ENCODE measurements at places on chromosomes 11 and 22.

DNA sequence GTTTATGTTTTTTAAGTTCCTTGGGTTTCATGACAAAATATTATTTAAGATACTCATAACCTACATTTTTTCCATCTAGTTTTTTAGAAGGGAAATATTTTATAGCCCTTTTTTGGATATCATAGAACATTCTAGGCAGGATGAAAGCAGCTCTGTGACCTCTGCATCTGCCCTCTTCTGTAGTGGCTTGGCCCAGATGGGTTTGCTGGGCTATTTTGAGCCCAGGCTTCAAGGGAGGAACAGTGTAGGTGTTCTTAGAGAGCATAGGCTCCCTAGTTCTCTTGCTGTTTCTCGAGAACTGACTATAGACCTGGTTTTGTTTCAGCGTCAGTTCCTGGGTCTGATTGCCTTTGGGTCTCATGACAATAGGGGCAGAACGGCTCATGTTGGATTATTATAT, 32.2 kb downstream of the DIXDC1 start:
- no peak for DNase-seq

DNA sequence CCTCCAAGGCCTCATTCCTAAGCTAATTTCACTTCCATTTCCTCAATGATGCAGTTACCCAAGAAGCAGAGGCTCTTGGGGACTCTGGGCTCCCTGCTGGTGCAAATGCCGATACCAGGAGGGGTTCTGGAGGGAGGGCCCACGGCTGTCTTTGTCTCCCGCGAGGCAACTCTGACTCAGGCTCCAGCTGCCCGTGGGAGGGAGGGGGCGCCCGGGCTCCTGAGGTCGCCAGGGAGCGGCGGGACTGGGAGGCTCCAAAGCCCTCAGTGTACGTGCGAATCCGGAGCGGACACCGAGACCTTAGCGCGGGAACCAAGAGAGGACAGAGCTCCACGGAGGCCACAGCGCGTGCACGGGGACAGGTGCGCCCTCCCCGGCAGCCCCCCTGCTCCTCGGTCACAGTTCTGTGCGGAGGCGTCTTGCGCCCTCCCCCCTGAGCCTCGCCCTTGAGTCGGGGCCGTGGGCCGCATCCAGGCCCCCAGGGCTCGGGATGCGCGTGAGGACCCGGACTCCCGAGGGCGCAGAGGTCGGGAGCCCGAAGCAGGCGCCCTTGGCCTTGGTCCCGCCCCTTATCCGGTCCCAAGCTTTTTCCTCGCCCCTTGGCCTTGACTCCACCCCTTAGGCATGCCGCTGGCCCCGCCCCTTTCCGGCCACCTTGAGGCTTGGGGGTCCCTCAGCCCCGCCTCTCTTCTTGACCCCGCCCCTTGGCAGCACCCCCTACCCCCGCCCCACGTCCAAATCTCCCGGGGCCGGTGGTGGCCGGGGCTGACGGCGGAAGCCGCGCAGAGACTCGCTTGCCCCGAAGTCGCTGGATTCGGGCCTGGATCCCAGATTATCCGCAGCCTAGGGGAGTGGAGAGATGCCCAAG, 4.7 kb upstream of the SHISA8 start:
- DNase-seq = peak; percentile 40

GRCh38 chr11:102683277-102683676, 22.3 kb downstream of the MMP27 start:
- DNase-seq = no peak

DNA sequence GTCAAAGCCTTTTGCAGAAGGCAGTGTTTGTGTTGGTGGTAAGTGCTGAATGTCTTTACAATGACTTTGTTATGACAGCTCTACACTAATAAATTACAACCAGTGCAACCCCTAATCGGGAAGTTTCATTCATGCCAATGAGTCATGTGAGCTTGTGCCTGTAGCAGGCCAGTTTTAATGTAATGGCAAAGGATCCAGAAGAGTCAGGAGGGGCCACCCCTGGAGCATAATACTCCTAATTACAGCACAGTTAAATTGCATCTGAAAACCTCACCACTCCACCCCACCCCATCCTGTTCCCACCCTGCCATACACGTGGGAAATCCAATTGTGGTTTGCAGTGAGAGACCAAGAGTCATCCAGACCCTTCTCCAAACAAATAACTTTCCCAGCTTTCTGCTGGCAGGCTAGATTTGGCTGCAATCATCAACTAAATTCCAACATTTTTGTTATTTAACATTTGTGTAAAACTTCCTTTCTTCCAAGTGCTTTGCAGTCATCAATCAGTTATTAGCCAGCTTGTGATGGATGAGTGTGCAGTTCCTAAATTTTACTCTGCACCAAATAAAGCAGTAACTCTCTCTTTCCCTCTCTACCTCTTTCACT, 277.3 kb upstream of the FAT3 start:
- no peak for DNase-seq

DNA sequence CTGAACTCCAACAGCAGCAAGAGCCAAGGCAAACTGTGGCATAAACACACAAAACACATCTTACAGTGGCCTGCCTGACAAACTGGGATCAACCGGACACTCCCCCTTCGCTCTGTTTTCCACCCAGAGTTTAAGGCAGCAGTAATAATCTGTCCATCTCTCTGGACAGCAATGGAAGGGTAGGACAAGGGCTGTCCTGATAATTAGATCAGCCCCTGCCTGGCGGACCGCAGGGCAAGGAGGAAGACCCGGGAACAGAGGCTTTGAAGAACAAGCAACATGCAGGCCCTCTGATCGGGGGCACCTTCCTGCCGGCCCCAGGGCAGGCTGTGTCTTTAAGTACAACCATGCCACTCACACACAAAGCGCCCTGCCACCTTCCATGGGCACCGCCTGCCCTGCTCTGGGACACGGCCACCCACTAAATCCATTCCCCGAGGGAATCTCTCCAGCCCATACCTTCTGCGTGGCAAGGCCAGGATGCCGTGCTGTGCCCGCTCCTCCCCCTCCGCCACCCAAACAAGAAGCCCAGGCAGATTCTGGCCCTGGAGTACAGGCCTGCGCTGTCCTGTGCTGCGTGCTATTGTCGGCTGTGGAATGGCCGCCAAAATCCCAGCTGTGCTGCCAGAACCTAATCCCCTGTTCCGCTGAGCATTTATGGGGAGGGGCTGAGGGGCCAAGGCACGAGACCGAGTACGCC, 38.8 kb downstream of the NUMA1 start:
- DNase-seq = peak; percentile 46

DNA sequence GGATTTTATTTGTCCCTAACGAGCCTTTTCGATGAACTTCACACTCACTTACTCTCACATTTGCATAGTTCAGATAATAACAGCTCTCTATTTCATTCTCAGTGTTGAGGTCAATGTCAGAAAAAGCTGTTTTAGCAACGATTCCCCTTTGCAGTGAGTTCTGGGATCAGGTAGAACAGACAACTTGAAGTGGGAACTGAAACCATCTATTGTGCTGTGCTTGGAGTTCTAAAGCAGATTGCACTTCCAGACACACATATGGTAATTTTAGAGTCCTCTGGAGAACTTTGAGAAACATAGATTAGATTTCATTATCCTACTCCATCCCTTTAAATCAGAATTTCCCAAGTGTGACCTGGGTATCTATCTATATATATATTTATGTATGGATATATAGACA, 124.6 kb upstream of the BLID start:
- no peak for DNase-seq

- DNase-seq = peak; percentile 24
These were observed 1.0 kb downstream of the SMCO4 start for GRCh38 chr11:93541884-93542810.

DNA sequence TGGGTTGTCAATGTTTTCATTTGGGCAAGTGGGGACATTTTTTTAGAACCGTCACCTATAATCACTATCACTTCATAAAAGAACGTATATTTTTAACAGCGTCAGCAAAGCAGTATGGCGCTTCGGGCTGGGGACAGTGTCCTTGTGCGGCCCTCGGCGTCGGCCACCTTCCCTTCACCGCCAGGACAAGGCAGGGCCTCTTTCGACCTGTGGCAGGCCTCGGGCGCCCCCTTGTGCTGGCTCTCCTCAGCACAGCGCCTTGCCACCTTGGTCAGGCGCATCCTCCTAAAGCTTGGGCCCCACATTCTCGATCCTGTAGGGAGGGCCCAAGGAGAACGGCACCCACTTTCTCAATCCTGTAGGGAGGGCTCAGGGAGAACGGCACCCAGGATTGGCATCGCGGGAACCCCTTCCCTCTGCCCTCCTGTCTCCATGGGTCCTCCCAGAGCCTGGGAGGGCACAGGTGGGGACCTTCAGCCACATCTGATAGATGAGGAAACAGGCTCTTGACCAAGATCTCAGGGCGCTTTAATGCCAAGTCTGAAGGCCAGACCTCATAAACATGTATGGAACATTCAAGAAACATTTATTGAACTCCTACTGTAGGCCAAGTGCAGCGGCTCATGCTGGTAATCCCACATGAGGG, 11.5 kb upstream of the FADD start:
- DNase-seq = peak; percentile 26

- DNase-seq = no peak
These were observed 246.2 kb upstream of the NCAM1 start for GRCh38 chr11:112715056-112715455.

- no peak for DNase-seq
These were observed 11.6 kb downstream of the SLC3A2 start for GRCh38 chr11:62892077-62892922.

DNA sequence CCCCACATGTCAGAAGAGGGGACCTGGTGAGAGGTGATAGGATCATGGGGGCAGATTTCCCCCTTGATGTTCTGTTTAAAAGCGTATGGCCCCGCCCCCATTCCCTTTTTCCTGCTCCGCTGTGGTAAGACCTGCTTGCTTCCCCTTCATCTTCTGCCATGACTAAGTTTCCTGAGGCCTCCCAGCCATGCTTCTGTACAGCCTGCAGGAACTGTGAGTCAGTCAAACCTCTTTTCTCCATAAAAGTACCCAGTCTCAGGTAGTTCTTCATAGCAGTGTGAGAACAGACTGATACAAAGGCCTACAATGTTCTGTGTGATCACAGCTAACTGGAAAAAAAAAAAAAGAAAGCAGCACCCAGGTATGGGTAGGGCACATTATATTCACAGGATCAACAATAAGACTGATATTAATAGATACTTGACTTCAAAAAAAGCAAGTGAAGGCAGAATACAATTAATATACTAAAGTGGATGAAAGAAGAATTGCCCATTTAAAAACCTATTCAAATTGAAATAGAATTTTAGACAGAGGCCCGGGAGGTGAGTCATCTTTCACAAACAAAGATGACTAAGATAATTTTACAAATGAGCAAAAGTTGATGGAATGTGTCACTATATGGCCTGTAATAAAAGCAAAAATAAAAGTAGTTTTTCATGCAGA, 1.7 kb upstream of the OR52K1 start:
- no peak for DNase-seq

DNA sequence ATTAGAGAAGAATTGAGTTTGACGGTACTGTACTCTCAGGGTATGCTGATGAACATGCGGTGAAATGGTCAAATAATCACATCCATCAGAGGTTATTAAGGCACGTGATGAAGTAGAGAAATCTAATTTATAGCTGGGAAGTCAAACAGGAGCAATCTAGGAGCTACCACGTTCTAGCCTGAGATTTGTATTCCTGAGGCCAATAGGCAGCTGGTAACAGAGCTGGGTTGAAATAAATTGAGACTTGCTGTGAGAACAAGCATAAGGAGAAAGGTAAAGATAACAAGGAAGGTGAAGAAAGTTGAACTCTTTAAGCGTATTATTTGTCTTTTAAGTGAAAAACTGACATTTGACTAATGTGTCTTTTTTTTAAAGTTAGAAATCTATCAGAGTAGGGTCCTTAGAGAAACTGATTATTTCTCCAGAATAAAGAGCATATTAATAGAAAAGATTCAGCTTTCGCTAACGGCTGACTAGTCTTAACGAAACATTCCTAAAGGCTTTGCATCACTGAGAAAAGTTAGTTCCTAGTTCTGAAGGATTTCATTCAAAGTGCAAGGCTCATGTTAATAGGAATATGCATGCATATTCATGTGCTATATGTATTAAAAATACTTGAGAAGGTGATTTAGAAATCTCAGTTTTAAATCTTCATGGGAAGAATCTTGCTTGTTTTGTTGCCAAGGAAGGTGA, 5.2 kb upstream of the WEE1 start:
- DNase-seq = no peak

GRCh38 chr11:114265122-114265878, 30.9 kb upstream of the NNMT start:
- no peak for DNase-seq

- DNase-seq = no peak
These were observed 412.9 kb downstream of the TBC1D22A start for GRCh38 chr22:47175151-47176025.

GRCh38 chr22:50136581-50137015, 33.9 kb upstream of the PANX2 start:
- no peak for DNase-seq

DNA sequence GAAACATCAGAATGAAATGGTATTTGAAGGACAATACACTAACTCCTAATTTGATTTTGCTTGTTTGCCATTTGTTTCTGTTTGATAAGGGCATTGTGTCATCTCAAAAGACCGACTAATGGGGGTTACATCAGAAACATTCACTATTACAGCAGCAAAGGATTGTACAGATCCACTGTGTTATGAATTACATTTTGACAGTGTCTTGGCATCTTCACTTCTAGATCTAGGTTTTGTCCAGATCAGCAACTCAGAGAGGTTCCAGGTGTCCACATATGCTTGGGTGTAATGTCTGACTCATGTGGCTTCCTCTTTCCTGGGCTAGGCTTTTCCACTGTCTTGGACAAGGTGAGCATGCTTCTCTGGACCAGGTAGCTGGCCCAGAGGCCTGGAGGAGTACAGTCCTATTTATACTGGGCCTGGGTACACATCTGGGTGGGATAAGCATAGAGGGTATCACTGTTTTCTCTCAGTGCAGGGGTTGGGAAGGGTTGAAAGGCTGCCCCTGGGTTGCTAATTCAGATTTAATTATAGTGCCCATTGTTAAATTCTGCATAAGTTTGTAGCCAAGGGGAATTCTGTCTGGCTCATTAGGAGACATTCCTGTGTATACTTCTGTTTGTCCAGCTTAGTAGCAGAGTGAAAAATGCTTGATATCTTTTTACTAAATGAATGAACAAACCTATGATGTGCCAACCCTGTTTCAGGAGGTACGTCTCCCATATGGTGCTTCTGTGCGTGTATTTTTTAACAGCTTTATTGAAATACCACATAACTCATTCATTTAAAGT, 23.8 kb downstream of the DDI1 start:
- DNase-seq = no peak

GRCh38 chr11:114398303-114398920, 1.9 kb downstream of the C11orf71 start:
- DNase-seq = no peak

DNA sequence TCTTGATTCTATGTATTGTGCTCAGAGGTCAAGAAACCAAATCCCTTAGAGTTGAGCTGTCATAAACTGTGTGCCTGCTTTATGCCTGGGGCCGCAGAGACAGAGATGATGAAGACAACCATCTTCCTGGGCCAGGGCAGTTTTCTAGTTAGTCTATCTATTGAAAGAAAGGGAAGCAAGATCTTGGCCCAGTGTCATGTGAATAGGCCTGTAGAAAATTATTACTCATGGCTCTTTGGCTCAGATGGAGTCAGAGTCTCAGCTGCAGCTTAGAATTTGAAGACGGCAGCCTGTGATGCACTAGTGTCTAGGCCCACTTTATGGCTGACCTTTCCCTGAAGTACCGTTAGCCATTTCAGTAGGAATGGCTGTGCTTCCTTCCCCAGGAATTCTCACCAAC, 112.0 kb downstream of the DBX1 start:
- DNase-seq = no peak

DNA sequence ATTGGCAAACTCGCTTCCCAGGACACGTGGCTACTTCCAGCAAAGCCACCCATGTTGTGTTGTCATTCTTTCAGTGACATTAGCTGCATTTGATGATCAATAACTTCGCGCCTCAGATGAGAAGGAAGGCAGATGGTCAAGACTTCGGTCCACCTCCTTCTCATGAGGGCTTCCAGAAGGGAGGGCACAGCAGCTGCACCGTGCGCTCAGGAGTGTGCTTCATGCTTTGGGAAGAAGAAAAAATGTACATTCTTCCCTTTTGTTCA, 25.3 kb downstream of the IGLL5 start:
- no peak for DNase-seq
